ENCODE measurements at places on chromosomes 2 and 18. TPM values are rescaled to one million over a fixed set of nuclear protein-coding genes. Genes with fewer than 3 reads are reported as not detected.

The FLACC1 gene
- total RNA-seq: 0.48 TPM

The SPIRE1 gene
- 25.2 TPM for total RNA-seq

The ARHGAP28 gene
- 17.6 TPM for total RNA-seq

The KCNK3 gene
- total RNA-seq: 7.7 TPM

The RAB31 gene
- total RNA-seq: 19.7 TPM

The PMS1 gene
- 47.3 TPM for total RNA-seq

The IL1A gene
- 0.60 TPM for total RNA-seq

The EPB41L3 gene
- total RNA-seq: 58.1 TPM

The HES6 gene
- 24.4 TPM for total RNA-seq

The ZNF396 gene
- total RNA-seq: 4.8 TPM

The LINC00305 gene
- not detected for total RNA-seq

GRCh38 chr2:30990176-30990575, 148.1 kb downstream of the GALNT14 start:
- peaks cover 8% of the 10 kb centered on the region for H3K4me1 ChIP-seq
- peaks cover 7% of the 10 kb centered on the region for H3K27me3 ChIP-seq
- no peak for DNase-seq
- H3K4me3 ChIP-seq: no peak overlapping the region
- no peaks in the 10 kb centered on the region for H3K36me3 ChIP-seq

- no peak for DNase-seq
- H3K4me1 ChIP-seq: peaks cover 23% of the 10 kb centered on the region
- H3K36me3 ChIP-seq: no peaks in the 10 kb centered on the region
Measured at GRCh38 chr18:70425236-70425635, 136.4 kb downstream of the SOCS6 start.

GRCh38 chr18:79631096-79631507, 48.5 kb upstream of the CTDP1 start:
- DNase-seq: no peak
- no peaks in the 10 kb centered on the region for H3K36me3 ChIP-seq
- no peak overlapping the region for H3K27ac ChIP-seq
- no peaks in the 10 kb centered on the region for H3K4me1 ChIP-seq

- no peak overlapping the region for H3K4me3 ChIP-seq
- no peak for DNase-seq
- no peaks in the 10 kb centered on the region for H3K36me3 ChIP-seq
- H3K27ac ChIP-seq: no peak overlapping the region
- H3K27me3 ChIP-seq: peaks cover 37% of the 10 kb centered on the region
Measured at GRCh38 chr2:10309286-10309685, 6.6 kb downstream of the HPCAL1 start.

DNA sequence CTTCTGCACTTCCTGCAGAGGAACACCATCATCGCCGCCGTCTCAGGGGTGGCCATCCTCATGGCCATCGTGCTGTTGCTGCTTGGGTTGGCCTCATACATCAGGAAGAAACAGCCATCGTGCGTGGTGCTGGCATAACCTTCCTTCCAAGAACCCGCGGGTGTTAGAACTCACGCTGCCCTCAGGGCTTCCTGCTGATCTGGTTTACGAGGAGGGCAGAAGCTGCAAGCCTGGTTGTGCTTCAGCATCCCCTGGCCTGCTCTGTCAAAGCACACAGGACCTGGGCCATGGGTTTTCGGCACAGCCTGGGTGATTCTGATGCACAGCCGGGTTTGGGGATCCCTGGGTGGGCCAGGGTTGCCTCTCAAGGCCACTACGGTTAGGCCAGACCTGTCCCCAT, 12.2 kb upstream of the ZAP70 start:
- H3K27me3 ChIP-seq: no peaks in the 10 kb centered on the region
- DNase-seq: peak; percentile 51
- H3K27ac ChIP-seq: no peak overlapping the region
- H3K36me3 ChIP-seq: no peaks in the 10 kb centered on the region
- H3K4me3 ChIP-seq: no peak overlapping the region

DNA sequence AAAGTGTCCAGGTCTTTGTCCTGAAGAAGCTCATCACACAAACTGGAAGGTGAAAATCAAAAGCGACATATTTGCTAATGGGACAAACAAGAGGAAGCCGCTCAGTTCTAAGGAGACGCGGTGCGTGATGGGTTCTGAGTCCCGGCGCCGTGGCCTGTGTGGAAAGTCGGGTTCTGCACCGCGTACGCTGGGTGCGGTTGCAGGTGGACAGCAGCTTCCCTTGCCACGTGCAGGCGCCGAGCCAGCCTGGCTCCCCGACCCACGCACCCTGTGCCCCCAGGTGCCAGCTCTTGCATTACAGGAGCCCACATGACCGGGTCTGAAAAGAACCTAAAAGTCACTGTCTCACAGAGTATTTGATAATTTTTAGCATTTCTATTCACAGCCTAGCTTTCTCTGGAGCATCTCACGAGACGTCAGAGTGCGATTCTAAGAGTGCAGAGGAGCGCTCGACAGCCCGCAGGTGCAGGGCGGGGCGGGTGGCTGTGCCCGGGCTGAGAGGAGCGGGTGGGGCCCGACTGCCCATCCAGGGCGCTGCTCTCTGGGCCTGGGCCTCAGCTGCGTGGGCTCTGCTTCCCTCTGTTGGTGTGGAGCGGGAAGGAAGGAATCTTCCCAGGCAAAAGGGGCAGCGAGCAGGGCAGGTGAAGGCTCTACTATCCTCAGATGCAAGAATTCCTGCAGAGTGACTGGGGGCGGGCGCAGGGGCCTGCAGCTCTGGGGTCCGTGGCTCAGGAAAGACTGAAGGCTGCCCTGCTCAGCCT, 39.4 kb downstream of the MYT1L start:
- peaks cover 29% of the 10 kb centered on the region for H3K27me3 ChIP-seq
- no peaks in the 10 kb centered on the region for H3K36me3 ChIP-seq
- no peak overlapping the region for H3K4me3 ChIP-seq
- DNase-seq: no peak
- H3K4me1 ChIP-seq: no peaks in the 10 kb centered on the region

DNA sequence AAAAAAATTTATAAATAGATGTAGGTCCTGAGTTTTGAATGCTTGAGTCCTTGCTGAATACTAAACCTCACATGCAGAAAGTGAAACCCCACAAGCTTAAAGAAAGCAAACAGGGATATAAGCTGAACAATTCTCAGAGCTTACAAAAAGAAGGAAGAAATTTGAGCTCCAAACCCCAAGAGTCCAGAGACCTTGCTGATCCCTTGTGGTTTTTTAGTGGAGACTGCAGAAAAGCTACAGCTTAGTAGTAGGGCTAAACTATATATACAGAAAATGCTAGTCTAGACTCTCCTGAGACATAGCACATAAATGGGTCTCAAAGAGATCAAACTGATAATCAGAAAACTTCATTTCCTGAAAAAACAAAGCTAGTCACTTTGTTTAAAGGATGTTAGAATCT, 1548.1 kb upstream of the ZEB2 start:
- H3K36me3 ChIP-seq: no peaks in the 10 kb centered on the region
- no peaks in the 10 kb centered on the region for H3K27me3 ChIP-seq
- H3K27ac ChIP-seq: no peak overlapping the region
- H3K4me3 ChIP-seq: no peak overlapping the region

- no peak overlapping the region for H3K4me3 ChIP-seq
- no peak overlapping the region for H3K27ac ChIP-seq
- DNase-seq: no peak
- H3K36me3 ChIP-seq: no peaks in the 10 kb centered on the region
- H3K27me3 ChIP-seq: no peaks in the 10 kb centered on the region
Measured at GRCh38 chr18:22838639-22839277, 94.4 kb upstream of the RBBP8 start.

- no peaks in the 10 kb centered on the region for H3K27me3 ChIP-seq
- peaks cover 44% of the 10 kb centered on the region for H3K4me1 ChIP-seq
- peak overlapping the region; percentile 70 for H3K27ac ChIP-seq
Measured at GRCh38 chr2:216493334-216493685, 5.3 kb upstream of the RPL37A start.

GRCh38 chr18:36889742-36890141, 60.8 kb downstream of the KIAA1328 start:
- H3K4me1 ChIP-seq: peaks cover 3% of the 10 kb centered on the region
- DNase-seq: no peak
- no peaks in the 10 kb centered on the region for H3K27me3 ChIP-seq
- H3K36me3 ChIP-seq: no peaks in the 10 kb centered on the region
- H3K4me3 ChIP-seq: no peak overlapping the region

DNA sequence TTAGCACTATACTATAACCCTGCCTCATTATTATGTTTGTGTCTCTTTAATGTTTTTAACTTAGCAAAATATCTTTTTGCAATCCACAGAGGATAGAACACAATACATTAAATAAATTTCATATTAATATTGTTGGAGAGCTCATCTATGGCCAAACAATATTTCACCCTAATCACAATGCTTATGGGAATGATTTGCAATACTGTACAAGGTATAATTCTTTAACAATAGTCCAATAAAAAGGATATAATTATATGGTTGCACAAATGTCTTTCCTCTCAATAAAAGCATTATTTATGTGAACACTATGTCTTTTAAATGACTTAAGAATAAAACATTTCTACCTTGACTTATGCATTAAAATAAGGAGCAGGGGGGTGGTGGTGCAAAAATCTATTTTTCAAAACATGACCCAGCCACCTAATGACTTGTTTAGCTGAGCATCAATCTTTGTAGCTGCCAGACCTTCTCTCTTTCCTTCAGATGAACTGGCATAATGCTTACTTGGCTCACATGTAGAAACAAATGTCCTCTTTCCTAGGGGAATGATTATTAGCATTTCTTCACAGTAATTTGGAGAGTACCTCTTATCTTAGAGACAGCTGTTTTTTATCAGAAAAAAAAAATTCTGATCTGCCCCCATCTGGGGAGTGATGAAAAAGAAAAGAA, 1933.6 kb upstream of the LRRTM1 start:
- no peak overlapping the region for H3K27ac ChIP-seq
- no peaks in the 10 kb centered on the region for H3K4me1 ChIP-seq
- no peak overlapping the region for H3K4me3 ChIP-seq

DNA sequence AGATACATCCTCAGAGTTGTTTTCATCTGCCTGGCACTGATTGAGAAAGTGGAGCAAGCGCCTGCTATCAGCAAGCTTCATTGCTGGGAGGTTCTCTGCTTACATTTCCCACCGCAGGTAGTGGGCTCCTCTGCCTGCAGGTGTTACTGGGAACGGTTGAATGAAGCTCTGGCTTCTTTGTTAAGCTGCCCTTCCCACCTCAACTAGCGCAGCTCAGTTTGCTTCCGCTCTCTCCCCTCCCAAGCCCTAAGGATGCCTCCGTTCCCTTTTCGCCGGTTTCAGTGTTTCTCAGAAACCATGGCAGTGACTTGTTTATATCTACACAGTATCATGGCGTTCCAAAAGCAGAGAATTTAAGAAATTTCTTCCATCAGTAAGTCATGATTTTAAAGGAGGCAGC, 72.2 kb upstream of the B3GNT7 start:
- H3K4me1 ChIP-seq: peaks cover 7% of the 10 kb centered on the region
- no peaks in the 10 kb centered on the region for H3K27me3 ChIP-seq
- no peak overlapping the region for H3K4me3 ChIP-seq
- peaks cover 6% of the 10 kb centered on the region for H3K36me3 ChIP-seq
- no peak overlapping the region for H3K27ac ChIP-seq
- DNase-seq: no peak

DNA sequence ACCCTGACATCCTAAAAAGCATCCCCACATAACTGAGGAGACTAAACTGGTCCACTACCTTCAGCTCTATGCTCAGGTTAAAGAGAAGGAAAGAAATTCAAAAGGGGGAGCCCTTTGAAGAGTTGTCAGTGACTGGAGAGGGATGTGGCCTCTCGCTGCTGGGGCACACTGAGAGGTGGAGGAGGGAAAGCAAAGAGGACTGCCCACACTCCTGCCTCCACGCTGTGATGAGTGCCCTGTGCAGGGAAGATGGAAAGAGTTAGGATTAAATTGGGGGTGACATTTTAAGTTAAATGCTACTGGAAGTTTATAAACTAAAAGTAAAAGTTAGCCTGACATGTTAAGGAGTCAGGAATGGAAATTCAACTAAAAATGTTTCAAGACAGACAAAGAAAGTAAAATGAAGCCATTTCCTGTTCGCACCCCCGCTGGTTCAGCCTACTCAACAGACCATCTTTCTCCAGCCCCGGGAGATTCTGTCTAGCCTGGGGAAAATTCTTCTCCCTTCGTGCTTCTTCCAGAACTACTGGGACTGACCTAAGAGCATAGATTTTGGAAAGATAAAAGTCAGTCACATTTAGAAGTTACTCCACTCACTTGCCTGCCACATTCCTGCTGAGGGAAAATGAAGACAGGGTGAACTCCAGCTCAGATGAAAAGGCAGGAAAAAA, 17.8 kb upstream of the INO80C start:
- peaks cover 29% of the 10 kb centered on the region for H3K4me1 ChIP-seq
- H3K27me3 ChIP-seq: no peaks in the 10 kb centered on the region
- peak overlapping the region; percentile 1 for H3K27ac ChIP-seq
- H3K4me3 ChIP-seq: no peak overlapping the region
- no peaks in the 10 kb centered on the region for H3K36me3 ChIP-seq

DNA sequence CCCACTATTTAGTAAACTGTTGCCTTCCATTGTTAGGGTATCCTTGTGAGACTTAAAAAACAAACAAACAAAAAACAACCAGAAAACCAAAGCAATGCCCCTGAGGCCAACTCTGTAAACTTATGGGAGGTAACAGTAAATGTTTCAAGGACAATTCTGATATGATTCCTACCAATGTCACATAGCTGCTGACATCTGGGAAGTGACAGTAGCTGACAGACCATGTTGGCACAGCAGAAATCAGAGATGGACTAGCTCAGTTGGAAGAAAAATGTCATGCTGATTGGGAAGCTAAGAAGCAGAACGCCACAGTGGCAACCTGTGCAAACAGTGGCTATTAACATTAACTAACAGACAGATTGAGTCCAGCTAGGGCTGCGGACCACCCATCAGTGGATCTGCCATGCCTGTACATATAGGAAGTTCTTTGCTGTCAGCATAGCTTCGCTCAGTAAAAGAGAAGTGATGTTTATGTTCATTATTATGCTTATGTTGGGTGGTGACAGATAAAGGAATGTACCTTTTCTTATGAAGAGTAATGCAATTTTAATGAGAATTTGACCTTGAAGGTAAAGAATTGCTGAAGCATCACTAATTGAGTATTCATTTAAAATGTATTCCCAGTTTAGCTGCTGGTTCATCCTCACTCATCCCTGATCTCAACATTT, 180.6 kb downstream of the PARD3B start:
- H3K27ac ChIP-seq: no peak overlapping the region
- H3K36me3 ChIP-seq: no peaks in the 10 kb centered on the region
- peaks cover 17% of the 10 kb centered on the region for H3K4me1 ChIP-seq
- no peak overlapping the region for H3K4me3 ChIP-seq
- H3K27me3 ChIP-seq: peaks cover 11% of the 10 kb centered on the region

- H3K4me3 ChIP-seq: no peak overlapping the region
- H3K27ac ChIP-seq: no peak overlapping the region
- H3K36me3 ChIP-seq: no peaks in the 10 kb centered on the region
- no peaks in the 10 kb centered on the region for H3K27me3 ChIP-seq
Measured at GRCh38 chr2:139214801-139215200, 434.6 kb upstream of the NXPH2 start.

All from type B pancreatic cell (in vitro differentiated cells).